Panc1 (cell line): ENCODE measurements at places on chromosomes 5 and 9. TPM values are rescaled to one million over a fixed set of nuclear protein-coding genes. Genes with fewer than 3 reads are reported as not detected.
A peak's percentile ranks its signal among the peaks of the same experiment; 100 is the strongest.

Gene SLC24A2
- total RNA-seq: not detected

Gene FABP6
- total RNA-seq: 0.31 TPM

Gene PCDHGA2
- 0.05 TPM for total RNA-seq

Gene ACOT12
- total RNA-seq: 0.74 TPM

Gene BSPRY
- 0.13 TPM for total RNA-seq

Gene FAM153A
- total RNA-seq: not detected

Gene PLPPR1
- not detected for total RNA-seq

Gene BARHL1
- not detected for total RNA-seq

Gene MAMDC2
- total RNA-seq: 1.5 TPM

Gene AGXT2
- total RNA-seq: not detected

Gene COL27A1
- total RNA-seq: 5.1 TPM

Gene GABRA1
- not detected for total RNA-seq

Gene SLC34A1
- total RNA-seq: not detected

Gene GPRIN1
- 18.9 TPM for total RNA-seq

Gene SAXO1
- total RNA-seq: not detected

Gene SLC34A3
- total RNA-seq: not detected

Gene FREM1
- total RNA-seq: not detected

Gene GABBR2
- 6.3 TPM for total RNA-seq

Gene SPINK5
- not detected for total RNA-seq

Gene FOXD4L4
- 0.10 TPM for total RNA-seq

Gene GPR150
- 0.54 TPM for total RNA-seq

- H3K4me3 ChIP-seq: no peak overlapping the region
- no peaks in the 10 kb centered on the region for H3K4me1 ChIP-seq
- H3K27me3 ChIP-seq: no peaks in the 10 kb centered on the region
- H3K27ac ChIP-seq: no peak overlapping the region
Measured at GRCh38 chr5:12865529-12865928, 961.3 kb upstream of the CTNND2 start.

DNA sequence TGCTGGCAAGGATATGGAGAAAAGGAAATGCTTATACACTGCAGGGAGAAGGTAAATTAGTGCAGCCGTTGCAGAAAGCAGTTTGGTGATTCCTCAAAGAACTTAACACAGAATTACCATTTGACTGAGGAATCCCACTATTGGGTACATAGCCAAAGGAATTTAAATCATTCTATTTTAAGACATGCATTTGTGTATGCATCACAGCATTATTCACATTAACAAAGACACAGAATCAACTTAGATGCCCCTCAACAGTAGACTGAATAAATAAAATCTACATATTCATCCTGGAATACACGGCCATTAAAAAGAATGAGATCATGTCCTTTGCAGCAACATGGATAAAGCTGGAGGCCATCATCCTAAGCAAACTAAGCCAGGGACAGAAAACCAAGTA is 510.1 kb upstream of the CDH9 start:
- no peak for DNase-seq
- no peaks in the 10 kb centered on the region for H3K4me1 ChIP-seq
- no peak overlapping the region for H3K27ac ChIP-seq
- no peaks in the 10 kb centered on the region for H3K27me3 ChIP-seq

- no peaks in the 10 kb centered on the region for H3K27me3 ChIP-seq
- H3K27ac ChIP-seq: no peak overlapping the region
- no peak for DNase-seq
- H3K4me3 ChIP-seq: no peak overlapping the region
- H3K36me3 ChIP-seq: no peaks in the 10 kb centered on the region
Measured at GRCh38 chr5:9239071-9239470, 306.8 kb downstream of the SEMA5A start.

DNA sequence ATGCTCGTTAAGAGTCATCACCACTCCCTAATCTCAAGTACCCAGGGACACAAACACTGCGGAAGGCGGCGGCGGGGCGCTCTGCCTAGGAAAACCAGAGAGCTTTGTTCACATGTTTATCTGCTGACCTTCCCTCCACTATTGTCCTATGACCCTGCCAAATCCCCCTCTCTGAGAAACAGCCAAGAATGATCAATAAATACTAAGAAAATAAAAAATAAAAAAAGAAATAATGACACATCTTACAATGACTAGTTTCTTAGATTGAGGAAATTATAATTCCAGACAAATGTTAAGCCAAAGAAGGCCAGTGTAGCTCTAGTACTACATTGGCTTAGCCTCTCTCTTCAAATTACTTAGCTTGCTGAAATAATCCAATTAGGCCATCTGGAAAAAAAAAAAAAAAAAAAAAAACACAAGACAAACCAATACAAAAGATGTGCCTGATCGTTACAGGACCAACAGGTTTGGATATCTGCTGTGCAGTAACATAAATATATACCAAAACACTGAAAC is 58.0 kb downstream of the ANXA2R start:
- H3K27ac ChIP-seq: 0 out of 2 replicates have a peak overlapping the region, but pooled peaks have one; percentile 5
- H3K4me3 ChIP-seq: no peak overlapping the region
- H3K36me3 ChIP-seq: no peaks in the 10 kb centered on the region
- DNase-seq: no peak
- no peaks in the 10 kb centered on the region for H3K27me3 ChIP-seq
- no peaks in the 10 kb centered on the region for H3K4me1 ChIP-seq

- no peak overlapping the region for H3K27ac ChIP-seq
- H3K36me3 ChIP-seq: no peaks in the 10 kb centered on the region
- H3K4me1 ChIP-seq: no peaks in the 10 kb centered on the region
Measured at GRCh38 chr5:6829150-6829784, 116.0 kb downstream of the TENT4A start.

GRCh38 chr5:54653956-54654614 is 136.5 kb downstream of the SNX18 start:
- no peak for DNase-seq
- H3K27me3 ChIP-seq: no peaks in the 10 kb centered on the region
- no peak overlapping the region for H3K27ac ChIP-seq
- no peak overlapping the region for H3K4me3 ChIP-seq

- DNase-seq: no peak
- no peaks in the 10 kb centered on the region for H3K36me3 ChIP-seq
- H3K4me3 ChIP-seq: no peak overlapping the region
- no peak overlapping the region for H3K27ac ChIP-seq
- no peaks in the 10 kb centered on the region for H3K4me1 ChIP-seq
- no peaks in the 10 kb centered on the region for H3K27me3 ChIP-seq
Measured at GRCh38 chr5:13910637-13911288, 33.7 kb downstream of the DNAH5 start.

- no peaks in the 10 kb centered on the region for H3K4me1 ChIP-seq
- H3K27me3 ChIP-seq: peaks cover 2% of the 10 kb centered on the region; the same call in 1 of the 2 replicates
- no peak overlapping the region for H3K27ac ChIP-seq
- H3K36me3 ChIP-seq: no peaks in the 10 kb centered on the region
- DNase-seq: no peak
Measured at GRCh38 chr5:122402955-122403685, 91.1 kb downstream of the SNCAIP start.

GRCh38 chr9:131733541-131734061 is 6.3 kb downstream of the RAPGEF1 start:
- no peaks in the 10 kb centered on the region for H3K36me3 ChIP-seq
- peaks cover 82% of the 10 kb centered on the region for H3K4me1 ChIP-seq
- no peaks in the 10 kb centered on the region for H3K27me3 ChIP-seq
- H3K4me3 ChIP-seq: no peak overlapping the region
- DNase-seq: no peak
- H3K27ac ChIP-seq: peak overlapping the region; percentile 88

DNA sequence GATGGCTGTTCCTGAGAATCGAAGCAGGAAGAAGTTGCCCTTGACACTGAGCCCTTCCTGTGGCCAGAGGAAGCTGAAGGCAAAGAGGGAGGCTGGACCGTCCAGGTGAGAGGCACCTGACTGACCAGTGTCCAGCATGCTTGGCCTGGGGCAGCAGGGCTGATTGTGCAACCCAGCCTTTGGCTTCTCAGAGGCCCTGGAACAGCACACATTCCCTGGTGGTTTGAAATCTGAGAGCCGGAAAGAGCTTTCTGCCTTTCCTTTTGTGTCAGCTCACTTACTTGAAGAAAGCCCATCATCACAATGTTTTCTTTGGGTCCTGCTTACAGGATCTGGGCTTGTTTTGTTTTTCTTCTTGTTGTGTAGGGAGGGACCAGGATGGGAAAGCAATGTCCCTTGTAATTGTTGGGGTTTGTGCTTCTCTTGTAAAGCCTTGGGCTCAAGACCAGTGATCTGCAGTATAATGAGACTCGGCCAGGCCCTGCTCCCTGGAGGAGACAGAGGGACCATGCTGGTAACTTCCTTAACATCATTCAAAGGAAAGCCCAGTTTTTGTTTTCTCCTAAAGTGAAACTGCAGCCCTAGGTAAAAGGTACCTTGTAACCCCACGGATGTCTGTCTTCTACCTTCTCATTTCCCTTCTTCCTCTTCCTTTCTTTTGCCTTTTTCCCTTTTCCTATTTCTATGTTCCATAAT is 213.7 kb downstream of the NXNL2 start:
- H3K27me3 ChIP-seq: no peaks in the 10 kb centered on the region
- no peak overlapping the region for H3K4me3 ChIP-seq
- DNase-seq: no peak

- no peak overlapping the region for H3K27ac ChIP-seq
- no peaks in the 10 kb centered on the region for H3K4me1 ChIP-seq
- H3K27me3 ChIP-seq: no peaks in the 10 kb centered on the region
- no peak for DNase-seq
- H3K4me3 ChIP-seq: no peak overlapping the region
- H3K36me3 ChIP-seq: no peaks in the 10 kb centered on the region
Measured at GRCh38 chr9:30925635-30926034, 1458.8 kb upstream of the ACO1 start.

DNA sequence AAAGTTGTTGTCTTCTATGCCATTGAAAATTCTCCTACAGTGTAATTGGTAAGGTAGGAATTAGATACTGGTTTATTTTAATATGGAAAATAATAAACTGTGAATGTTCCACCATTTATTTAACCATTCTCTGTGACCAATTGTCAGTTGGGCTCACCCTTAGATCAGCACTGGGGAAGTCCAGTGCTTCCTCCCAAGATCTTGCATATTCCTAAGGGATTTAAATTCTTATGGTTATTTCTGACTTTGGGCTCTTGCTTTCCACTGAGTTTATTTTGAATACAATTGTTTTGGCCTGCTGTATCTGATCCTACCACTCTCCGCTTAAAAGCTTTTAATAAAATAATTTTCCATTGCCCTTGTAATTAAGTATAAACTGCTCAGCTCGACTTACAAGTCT is 137.4 kb downstream of the OR2K2 start:
- no peak for DNase-seq
- H3K4me3 ChIP-seq: no peak overlapping the region

DNA sequence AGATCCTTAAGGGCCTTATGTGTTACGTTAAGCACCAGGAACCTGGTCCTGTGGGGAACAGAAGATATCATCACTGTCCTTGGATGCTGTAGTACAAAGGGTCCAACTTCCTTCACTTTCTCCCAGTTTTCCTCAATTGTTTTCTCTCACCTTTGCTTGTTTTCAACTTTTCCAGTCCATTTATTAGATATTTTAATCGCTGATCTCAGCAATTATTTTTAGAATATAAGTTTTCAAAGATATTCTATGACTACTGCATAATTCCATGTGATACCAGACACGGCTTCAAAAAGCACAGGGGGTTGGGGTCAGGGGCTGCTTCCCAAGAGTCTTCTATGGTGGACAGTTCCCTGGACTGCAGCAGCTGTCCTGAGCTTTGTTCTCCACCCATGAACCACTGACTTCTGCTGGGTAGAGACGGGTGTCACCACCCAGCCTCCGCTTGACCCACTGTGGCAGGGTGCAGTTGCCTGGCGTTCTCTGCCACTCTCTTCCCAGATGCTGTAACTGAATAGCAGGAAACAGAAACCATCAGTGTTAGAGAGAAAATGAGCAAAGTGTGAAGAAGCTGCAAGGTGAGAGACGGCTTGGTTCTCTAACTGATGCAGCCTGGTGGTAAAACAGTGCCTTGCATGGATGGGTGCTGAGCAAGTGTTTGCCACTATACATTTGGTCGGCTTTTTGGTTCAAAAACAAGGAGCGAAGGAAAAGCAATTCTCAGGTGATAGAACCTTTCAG is 383.0 kb downstream of the RAB3C start:
- H3K27ac ChIP-seq: no peak overlapping the region
- H3K4me1 ChIP-seq: no peaks in the 10 kb centered on the region
- no peaks in the 10 kb centered on the region; the same call in 1 of the 2 replicates for H3K27me3 ChIP-seq
- no peak for DNase-seq

DNA sequence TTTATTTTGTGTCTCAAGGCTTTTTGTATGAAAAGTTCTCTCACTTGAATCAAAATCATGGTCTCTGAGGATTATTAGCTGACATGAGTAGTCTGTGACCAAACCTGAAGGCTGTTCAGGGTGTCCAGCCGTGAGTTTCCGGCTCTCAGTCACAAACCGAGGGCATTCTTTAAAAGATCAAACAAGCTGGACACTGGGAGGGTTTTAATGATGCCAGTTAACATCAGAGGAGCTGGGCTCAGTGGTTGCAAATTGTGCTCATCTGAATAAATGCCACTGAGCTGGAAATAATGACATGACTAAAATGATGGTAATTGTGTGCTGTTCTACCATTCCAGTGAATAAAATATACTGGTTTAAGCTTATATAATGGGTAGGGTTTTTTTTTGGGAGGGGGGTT is 153.1 kb downstream of the FOCAD start:
- no peaks in the 10 kb centered on the region for H3K36me3 ChIP-seq
- H3K27ac ChIP-seq: no peak overlapping the region
- H3K4me3 ChIP-seq: no peak overlapping the region
- no peaks in the 10 kb centered on the region for H3K27me3 ChIP-seq

- no peaks in the 10 kb centered on the region for H3K36me3 ChIP-seq
- no peak overlapping the region for H3K4me3 ChIP-seq
- no peak for DNase-seq
- no peaks in the 10 kb centered on the region for H3K27me3 ChIP-seq
- no peaks in the 10 kb centered on the region for H3K4me1 ChIP-seq
- no peak overlapping the region for H3K27ac ChIP-seq
Measured at GRCh38 chr9:16425562-16426231, 444.8 kb downstream of the BNC2 start.

GRCh38 chr9:86965636-86966395 is 18.5 kb upstream of the GAS1 start:
- H3K36me3 ChIP-seq: no peaks in the 10 kb centered on the region
- DNase-seq: no peak
- no peak overlapping the region for H3K4me3 ChIP-seq
- H3K27ac ChIP-seq: no peak overlapping the region
- no peaks in the 10 kb centered on the region for H3K27me3 ChIP-seq

GRCh38 chr9:72025906-72026305 is 34.5 kb downstream of the C9orf57 start:
- peaks cover 12% of the 10 kb centered on the region for H3K4me1 ChIP-seq
- no peak overlapping the region for H3K4me3 ChIP-seq
- H3K27me3 ChIP-seq: no peaks in the 10 kb centered on the region
- peak overlapping the region; percentile 74 for H3K27ac ChIP-seq
- no peak for DNase-seq

DNA sequence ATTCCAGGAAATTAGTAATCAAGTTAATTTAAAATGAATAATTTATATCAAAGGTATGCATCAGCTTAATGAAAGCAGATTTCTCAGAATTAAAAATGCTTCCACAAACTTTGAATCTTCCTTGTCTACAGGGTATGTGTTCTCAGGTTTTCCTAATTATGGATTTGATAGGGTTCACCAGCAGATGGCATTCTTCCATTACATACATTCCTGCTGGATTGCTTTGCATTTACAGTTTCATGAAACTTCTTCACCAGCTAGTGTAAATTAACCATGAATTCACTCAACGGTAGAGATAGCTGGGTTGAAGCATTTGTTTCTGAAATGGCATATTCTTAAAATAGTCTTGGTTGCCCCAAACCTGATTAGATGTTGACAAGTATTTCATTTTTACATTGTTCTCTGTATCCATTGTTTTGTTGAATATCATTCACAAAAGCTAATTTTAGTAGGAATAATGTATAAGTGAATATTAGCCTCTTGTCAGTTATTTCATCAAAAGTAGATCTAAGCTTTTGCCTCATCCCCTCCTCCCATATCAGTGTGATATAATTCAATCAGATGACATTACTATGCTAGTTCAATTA is 68.7 kb upstream of the WDR41 start:
- H3K36me3 ChIP-seq: no peaks in the 10 kb centered on the region
- H3K4me1 ChIP-seq: no peaks in the 10 kb centered on the region
- DNase-seq: peak; percentile 38
- no peak overlapping the region for H3K4me3 ChIP-seq
- peaks cover 10% of the 10 kb centered on the region; the same call in 1 of the 2 replicates for H3K27me3 ChIP-seq
